Inflammatory macrophage (primary cell): ENCODE measurements at places on chromosomes 12 and 14.

- DNase-seq = no peak
Observed at GRCh38 chr12:98126637-98127335, 388.6 kb upstream of the TMPO start.

- DNase-seq = no peak
Observed at GRCh38 chr14:68938271-68939150, 40.6 kb downstream of the ACTN1 start.

- DNase-seq = no peak
Observed at GRCh38 chr12:2411616-2412304, 359.0 kb downstream of the CACNA1C start.

DNA sequence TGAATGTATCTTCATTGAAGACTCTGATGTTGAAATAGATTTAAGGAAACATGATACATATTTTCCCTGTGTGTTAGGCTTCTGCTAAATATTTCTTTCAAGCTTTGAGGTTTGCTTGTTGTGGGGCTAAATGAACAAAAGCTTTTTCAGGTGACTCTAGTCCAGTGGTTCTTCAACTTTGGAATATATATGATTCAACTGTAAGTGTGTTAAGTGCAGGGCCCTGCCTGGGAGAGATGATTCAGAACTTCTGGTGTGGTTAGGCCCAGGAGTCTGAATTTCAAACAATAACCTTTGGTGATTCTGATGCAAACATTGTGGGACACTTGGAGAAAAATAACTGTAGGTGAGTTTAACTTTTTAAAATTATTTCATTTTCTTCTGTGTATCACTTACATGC is 93.0 kb downstream of the TRHDE start:
- DNase-seq = no peak

- no peak for DNase-seq
Observed at GRCh38 chr12:15092826-15093225, 120.0 kb downstream of the PDE6H start.

GRCh38 chr12:131735153-131735456 is 24.2 kb downstream of the SFSWAP start:
- no peak for DNase-seq

GRCh38 chr12:72270246-72270645 is 1.9 kb upstream of the TRHDE start:
- no peak for DNase-seq

DNA sequence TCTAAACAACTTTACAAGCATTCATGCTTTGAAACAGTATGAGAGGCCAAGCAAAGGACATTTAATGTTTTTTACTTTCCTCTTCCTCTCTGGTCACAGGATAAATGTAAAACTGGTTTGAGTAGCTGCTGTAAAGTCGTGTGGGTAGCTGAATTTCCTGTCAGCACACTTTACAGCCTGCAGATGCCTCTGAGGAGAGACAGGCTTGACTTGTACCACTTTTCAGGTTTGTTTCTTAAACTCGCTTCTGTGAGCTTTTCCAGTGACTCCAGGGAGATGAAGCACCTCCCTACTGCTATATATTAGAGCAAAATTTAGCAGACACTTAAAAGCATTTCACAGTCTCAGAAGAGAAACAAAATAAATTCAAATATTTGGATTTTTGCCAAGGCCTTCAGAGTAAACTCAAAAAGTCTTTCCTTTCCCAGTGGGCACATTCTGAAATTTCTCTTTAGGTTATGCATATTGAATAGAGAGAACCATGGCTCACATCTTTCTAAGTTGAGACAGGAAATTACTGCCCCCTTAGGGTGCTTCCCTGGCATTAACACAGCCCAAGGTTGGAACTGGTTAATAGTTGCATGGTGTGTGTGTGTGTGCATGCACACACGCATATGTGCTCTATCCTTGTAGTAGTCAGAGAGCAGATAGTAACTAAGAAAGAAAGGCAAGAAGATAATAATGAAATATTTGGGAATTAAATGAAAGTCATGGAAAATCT is 557.3 kb upstream of the MIS18BP1 start:
- DNase-seq = no peak

DNA sequence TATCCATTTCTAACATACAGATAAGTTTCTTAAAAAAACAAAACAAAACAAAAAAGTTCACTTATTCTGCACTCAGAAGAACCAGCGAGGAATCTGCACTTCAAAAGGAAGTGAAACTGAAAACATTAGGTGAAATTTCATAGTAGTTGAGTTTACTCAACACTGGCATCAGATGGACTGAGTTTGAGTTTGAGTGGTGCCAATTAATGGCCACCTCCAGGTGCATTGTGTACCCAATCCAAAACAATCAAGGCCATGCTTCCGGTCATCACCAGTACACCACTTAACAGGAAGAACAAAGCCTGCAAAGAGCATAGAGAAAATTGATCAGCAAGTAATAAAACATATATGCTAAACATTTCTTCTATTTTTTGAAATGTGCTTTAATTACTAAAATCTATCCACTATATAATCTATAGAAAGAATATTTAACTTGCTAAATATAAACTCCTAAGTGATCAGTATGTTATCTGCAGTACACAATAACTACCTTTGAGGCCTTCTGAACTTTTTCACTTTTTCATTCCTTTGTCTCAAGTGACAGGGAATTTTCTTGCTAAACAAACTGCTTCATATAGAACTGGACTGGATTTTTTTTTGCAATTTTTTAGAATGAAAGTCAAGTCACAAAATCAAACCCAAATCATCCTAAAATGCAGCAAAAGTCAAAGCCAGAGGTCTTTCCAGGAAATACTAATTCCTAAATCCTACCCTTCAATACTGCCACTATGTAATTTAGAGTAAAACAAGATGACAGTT is 11.5 kb downstream of the SLC38A2 start:
- peak; percentile 48 for DNase-seq

- peak; percentile 88 for DNase-seq
Observed at GRCh38 chr12:113232840-113233585, 11.7 kb downstream of the TPCN1 start.

DNA sequence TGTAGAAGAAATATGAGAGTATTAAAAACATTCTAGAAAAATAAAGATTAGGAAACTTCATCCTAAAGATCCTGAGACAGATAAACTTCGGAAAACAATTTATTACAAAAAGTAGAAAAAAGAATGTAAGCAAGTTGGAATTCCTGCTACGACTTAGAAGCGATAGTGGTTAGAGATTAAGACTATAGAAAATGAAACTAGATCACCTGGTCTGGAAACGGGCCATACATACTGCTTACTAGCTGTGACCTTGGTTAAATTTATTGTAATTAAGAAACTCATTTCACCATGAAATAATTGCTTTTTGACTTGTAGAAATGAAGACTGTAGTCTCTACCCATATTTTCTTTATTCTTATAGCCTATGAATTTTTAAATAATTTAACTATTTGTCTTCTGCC is 614.1 kb downstream of the SLC16A7 start:
- no peak for DNase-seq

GRCh38 chr14:59271734-59272133 is 83.3 kb downstream of the DAAM1 start:
- DNase-seq = no peak

DNA sequence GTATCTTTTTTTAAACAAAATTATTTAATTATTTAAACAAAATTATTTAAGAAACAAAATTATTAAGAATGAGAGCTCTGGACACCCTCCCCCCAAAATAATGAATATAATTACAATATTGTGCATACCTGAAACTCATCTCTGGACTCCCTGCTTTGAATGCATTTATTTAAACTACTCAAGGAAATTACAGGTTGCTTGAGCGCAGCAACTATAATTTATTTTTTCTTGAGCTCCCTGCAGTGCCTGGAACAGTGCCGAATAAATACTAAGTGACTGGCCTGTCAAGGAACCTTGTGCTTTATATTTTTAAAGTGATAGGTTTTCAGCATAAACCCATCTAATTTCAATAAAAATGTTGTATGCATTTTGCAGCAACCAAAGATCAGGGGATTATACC is 93.9 kb downstream of the KCNC2 start:
- DNase-seq = no peak

GRCh38 chr14:98951031-98951430 is 321.0 kb downstream of the BCL11B start:
- DNase-seq = no peak

- DNase-seq = no peak
Observed at GRCh38 chr14:86543521-86543920, 1013.6 kb downstream of the FLRT2 start.

- DNase-seq = no peak
Observed at GRCh38 chr12:100959481-100959880, 164.9 kb downstream of the ANO4 start.

- no peak for DNase-seq
Observed at GRCh38 chr14:101006008-101006407, 102.5 kb upstream of the RTL1 start.

- no peak for DNase-seq
Observed at GRCh38 chr14:21768116-21768874, 94.7 kb upstream of the OR4E1 start.

- DNase-seq = no peak
Observed at GRCh38 chr14:88791252-88791621, 1.5 kb downstream of the EML5 start.

DNA sequence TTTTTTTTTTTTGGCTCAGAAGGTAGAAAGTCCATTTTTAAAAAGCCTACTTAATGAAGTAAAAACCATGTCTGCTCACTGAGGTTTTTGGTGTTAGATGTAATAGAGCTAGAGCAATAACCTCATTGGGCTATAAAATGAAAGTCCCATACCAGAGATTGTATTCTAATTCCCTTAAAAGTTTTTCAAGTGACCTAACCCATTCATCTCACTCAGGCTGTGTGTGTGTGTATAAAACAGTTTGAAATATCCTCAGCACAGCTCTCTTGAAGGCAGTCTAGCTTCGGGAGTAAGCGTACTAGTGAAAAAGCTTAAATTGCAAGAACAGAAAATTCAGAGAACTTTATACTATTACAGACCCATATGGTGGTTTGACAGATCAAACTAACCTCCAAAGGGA is 313.8 kb downstream of the CEP128 start:
- DNase-seq = no peak

DNA sequence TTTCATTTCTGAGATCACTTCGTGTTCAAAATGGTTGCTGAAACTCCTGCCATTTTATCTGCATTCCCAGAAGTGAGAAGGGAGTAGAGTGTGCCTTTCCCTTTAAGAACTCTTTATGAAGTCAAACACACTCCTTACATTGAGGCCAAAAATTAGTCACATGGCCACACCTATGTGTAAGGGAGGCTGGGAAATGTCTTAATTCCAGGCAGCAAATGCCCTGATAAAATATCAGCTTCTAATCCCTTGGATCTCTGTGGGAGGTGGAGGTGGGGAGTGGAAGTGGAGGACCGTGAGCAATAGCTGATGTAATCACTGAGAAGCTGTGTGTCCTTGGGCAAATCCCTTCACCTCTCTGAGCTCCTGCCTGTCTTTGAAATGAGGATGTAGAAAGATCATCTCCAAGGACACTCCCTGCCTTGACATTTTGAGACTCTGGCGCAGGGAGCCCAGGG is 22.7 kb upstream of the ANKRD9 start:
- no peak for DNase-seq

DNA sequence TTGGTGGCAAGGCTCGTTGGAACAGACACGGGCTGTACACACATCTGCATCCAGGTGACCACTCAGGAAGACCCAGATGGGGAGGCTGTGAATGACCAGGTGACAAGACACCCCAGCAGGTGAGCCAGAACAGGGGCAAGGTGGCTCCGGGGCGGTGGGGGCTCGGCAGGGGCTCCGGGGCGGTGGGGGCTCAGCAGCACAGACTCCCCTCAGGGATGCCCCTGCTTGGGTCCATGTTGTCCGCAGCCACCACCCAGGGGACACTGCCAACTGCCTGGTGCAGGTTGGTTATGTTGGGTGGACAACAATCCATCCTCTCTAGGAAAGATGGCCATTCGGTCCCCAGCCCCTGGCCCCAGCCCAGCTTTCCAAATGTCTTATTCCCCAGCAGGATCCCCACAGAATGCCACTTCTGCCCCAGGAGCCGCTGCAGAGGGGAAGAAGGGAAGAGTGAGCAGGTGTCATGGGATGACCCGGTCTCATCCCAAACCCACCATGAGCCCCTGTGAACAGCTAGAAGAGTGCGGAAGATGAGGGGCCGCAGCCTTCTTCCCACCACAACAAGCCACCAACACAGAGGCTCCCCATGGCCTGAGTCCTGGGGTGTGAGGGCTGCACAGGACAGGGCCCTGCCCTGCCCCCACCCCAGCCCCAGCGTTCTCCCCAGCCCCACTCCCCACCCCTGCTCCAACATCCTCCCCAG is 31.4 kb upstream of the C14orf180 start:
- no peak for DNase-seq

DNA sequence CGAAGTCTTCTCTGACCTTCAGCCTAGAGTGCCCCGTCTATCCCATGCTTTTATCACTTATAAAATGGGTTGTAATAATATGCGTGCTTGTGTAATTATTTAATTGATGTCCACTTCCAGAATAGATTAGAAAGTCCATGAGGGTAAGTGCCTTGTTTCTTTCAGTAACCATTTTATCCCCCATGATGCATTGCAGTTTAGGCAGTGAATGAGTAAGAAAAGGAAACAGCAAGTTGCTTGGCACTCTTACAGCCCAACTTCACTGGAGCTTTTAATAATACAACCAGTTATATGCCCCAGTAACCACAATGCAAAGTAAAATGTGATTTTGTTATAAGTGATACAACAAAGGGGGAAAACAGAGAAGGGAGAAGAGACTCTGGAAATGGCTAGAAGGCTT is 287.3 kb downstream of the MED13L start:
- DNase-seq = no peak

- no peak for DNase-seq
Observed at GRCh38 chr14:66824251-66824650, 316.3 kb downstream of the GPHN start.

GRCh38 chr14:72404998-72405397 is 472.8 kb downstream of the RGS6 start:
- DNase-seq = no peak

- no peak for DNase-seq
Observed at GRCh38 chr14:61076556-61076955, 95.5 kb downstream of the SLC38A6 start.

- no peak for DNase-seq
Observed at GRCh38 chr12:129844662-129845220, 59.1 kb downstream of the TMEM132D start.

- no peak for DNase-seq
Observed at GRCh38 chr12:111687255-111687654, 1.4 kb downstream of the ACAD10 start.

- no peak for DNase-seq
Observed at GRCh38 chr12:99152337-99152736, 495.2 kb upstream of the GARIN6 start.
